ENCODE measurements at places on chromosomes 5 and 9. TPM values are rescaled to one million over a fixed set of nuclear protein-coding genes. Genes with fewer than 3 reads are reported as not detected.

The SNAPC3 gene
- total RNA-seq = 28.2 TPM

The SLC46A2 gene
- total RNA-seq = not detected

GRCh38 chr9:121527371-121527770, 27.7 kb upstream of the GGTA1 start:
- DNase-seq = no peak

DNA sequence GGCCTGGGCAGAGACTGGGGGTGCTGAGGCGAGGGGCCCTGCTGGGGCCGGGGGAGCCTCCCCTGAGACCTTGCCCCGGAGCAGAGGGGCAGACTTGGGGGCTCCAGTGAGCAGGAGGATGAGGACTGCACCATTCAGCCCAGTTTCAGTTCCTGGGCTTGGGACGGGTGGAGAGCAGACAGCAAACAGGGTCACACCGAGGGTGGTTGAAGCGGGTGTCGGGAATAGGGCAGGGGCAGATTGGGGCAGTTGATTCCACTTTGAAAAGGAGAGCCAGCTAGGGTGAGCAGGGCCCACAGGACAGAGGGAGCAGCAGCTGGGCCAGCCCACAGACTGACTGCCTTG, 4.5 kb downstream of the GRK6 start:
- no peak for DNase-seq

GRCh38 chr5:146306838-146307237, 31.8 kb upstream of the POU4F3 start:
- DNase-seq = no peak

- no peak for DNase-seq
Measured at GRCh38 chr5:136089791-136090190, 42.9 kb upstream of the SMAD5 start.

All from Right ventricle myocardium inferior (tissue), 1 donor.